ENCODE measurements at places on chromosomes 16 and 17.
A peak's percentile ranks its signal among the peaks of the same experiment; 100 is the strongest.

DNA sequence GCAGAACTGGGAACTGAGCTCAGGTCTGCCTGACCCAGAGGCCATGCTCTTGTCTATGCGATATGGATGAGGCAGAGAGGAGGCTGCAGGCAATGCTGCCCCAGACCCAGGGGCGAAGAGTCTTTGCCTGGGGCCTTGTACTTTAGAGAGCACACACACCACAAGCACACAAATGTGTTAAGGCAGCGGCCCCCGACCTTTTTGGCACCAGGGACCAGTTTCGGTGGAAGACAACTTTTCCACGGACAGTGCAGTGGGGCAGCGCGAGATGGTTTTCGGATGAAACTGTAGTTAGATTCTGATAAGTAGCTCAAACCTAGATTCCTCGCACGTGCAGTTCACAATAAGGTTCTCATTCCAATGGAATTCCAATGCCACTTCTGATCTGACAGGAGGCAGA lies 6.7 kb downstream of the MT4 start:
- DNase-seq, result no peak

GRCh38 chr16:85196976-85197375 lies 84.7 kb upstream of the CIBAR2 start:
- no peak for DNase-seq

GRCh38 chr16:78750611-78751010 lies 651.2 kb downstream of the WWOX start:
- no peak for DNase-seq

GRCh38 chr17:45229681-45230409 lies 8.2 kb downstream of the FMNL1 start:
- DNase-seq, result peak; percentile 46

DNA sequence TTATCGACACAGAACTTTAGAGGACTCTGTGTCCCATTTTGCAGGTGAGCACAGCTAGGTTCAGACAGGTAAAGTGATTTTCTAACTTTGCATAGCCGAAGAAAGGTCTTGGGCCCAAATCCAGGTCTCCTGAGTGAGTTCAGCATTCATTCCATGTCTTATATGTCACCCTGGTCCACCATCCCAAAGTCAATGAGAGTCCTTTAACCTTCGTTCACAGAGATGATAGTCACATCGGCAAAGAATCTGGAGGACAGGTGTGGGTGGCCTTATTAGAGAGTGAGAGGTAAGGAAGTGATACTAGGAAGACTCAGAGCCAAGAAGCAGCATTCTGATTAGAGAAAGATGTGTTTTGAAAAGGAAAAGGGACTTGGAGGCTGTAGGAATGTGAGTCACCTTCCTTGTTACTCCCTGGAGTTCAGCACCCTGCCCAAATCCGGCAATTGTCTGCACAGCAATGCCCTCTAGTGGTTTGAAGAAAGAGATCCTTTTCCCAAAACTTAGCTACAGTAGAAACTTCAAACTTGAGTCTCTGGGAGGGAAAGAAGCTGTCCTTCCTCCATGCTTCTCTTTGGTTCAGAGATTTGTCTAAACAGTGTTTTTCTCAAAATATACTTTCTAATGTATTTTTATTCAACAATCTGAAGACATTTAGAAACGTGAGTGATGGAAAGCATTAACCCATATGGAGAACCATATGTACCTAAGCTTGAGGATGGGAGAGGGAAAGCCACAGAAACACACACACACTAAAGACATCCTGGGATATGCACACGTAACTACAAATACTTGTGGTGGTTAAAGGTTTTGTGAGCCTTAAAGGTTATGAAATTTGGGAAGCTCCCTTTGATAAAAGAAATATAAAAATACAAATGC lies 96.4 kb upstream of the SHISA6 start:
- DNase-seq, result no peak
